ENCODE measurements at places on chromosomes 12 and 14. TPM values are rescaled to one million over a fixed set of nuclear protein-coding genes. Genes with fewer than 3 reads are reported as not detected.

AMDHD1 gene
- 0.14 TPM for total RNA-seq

DCN gene
- 1,080 TPM for total RNA-seq

AKAP5 gene
- total RNA-seq, result 0.86 TPM

WNT1 gene
- total RNA-seq, result not detected

DAO gene
- total RNA-seq, result not detected

PRR4 gene
- total RNA-seq, result 2.0 TPM

GPD1 gene
- total RNA-seq, result not detected

IL23A gene
- not detected for total RNA-seq

ADAMTS20 gene
- total RNA-seq, result not detected

PRB3 gene
- not detected for total RNA-seq

SMIM41 gene
- total RNA-seq, result 1.0 TPM

C12orf54 gene
- not detected for total RNA-seq

NANOG gene
- under 0.01 TPM for total RNA-seq

CMA1 gene
- not detected for total RNA-seq

CATSPERB gene
- total RNA-seq, result not detected

KRR1 gene
- total RNA-seq, result 31.1 TPM

FSCB gene
- 0.22 TPM for total RNA-seq

NELL2 gene
- not detected for total RNA-seq

KRT71 gene
- not detected for total RNA-seq

FAM181A gene
- total RNA-seq, result not detected

KLHL42 gene
- 22.5 TPM for total RNA-seq

SERPINA5 gene
- not detected for total RNA-seq

All from placental pericyte (primary cell).